ENCODE measurements at places on chromosomes 16 and 17. TPM values are rescaled to one million over a fixed set of nuclear protein-coding genes. Genes with fewer than 3 reads are reported as not detected.

ZSCAN10 gene
- not detected for total RNA-seq

ACSM5 gene
- not detected for total RNA-seq

FA2H gene
- total RNA-seq: not detected

GPRC5C gene
- not detected for total RNA-seq

PPP1R1B gene
- total RNA-seq: not detected

TBC1D3K gene
- not detected for total RNA-seq

USP22 gene
- 286 TPM for total RNA-seq

PRSS8 gene
- not detected for total RNA-seq

ZP2 gene
- total RNA-seq: not detected

PARN gene
- 20.4 TPM for total RNA-seq

EMP2 gene
- total RNA-seq: 19.8 TPM

GRCh38 chr16:1978476-1979120, 2.7 kb downstream of the NOXO1 start:
- DNase-seq: no peak

- no peak for DNase-seq
These were observed 34.4 kb downstream of the RAP1GAP2 start for GRCh38 chr17:2830678-2831077.

DNA sequence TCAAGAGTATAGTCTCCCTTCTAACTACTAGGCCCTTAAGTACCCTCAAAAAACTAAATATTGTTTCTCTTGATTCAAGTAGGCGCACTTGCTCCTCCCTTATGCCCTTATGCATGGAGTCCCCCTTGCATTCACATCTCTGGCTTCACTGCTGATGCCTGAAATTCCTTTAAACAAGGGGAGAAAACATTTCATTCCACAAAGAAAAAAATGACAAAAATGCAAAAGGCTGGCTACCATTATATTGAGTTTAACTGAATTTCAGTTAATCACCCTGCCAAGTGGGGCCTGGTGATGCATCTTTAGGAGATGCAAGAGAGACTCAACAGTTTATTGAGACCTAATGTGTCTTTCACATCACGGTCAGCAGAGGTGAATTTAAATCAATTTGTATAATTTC, 35.6 kb downstream of the CRLF3 start:
- DNase-seq: no peak

DNA sequence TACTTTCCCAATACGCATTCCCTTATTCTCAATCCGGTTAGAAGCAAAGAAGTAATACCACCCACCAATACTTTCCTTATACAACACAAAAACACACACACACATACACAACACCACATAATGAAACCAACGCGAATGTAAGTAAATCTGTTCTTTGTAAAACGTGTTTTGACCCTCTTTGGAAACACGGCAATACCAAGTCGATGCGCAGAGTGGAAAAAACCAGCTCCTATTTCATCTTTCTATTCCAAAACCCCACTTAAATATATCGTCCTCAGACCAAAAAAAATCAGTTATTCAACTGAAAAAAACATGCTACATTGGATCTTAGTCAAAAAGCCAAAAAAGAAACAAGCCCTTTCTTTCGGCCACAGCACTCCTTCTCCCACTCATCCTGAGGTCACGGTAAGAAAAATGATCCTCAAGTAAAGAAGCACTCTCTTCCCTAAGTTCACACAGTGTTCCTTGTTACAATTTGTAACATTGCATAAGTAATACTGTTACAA, 31.0 kb upstream of the ARL4D start:
- DNase-seq: peak; percentile 39

DNA sequence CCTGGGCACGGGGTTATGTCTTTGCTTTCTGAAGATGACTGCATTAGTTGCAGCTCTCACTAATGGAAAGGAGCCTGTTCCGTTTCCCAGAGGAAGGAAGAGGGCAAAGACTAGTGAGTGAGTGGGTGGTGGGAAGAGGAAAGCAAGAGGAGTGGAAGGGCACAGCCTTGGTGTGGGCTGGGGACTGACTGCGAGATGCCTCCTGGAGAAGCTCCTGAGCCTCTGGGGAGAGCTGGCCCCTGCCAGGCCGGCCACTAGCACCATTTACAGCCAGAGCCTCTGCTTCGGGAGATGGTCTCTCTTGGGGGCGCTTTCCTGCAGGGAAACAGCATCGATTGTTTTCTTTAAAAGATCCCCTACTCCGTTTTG, 825 bp upstream of the RHBDL3 start:
- DNase-seq: no peak

GRCh38 chr16:12474806-12475410, 328.8 kb downstream of the CPPED1 start:
- DNase-seq: no peak

- no peak for DNase-seq
These were observed 322.4 kb downstream of the CBLN1 start for GRCh38 chr16:48959204-48959603.

DNA sequence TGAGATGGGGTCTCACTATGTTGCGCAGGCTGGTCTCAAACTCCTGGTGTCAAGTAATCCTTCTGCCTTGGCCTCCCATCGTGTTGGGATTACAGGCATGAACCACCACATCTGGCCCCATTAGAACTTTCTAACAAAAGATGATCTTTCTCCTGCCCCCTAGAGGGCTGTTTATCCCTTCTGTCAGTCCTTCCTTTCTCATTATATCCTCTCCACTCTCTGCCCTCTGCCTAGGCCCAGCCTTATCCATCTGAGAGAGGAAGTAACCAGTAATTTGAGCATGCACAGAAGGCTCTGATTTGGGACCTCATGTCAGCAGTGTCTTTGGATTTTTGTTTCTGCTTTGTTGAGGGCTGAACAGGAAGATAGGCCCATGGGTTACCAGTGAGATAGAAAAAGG, 4.4 kb upstream of the DHX40 start:
- DNase-seq: no peak

DNA sequence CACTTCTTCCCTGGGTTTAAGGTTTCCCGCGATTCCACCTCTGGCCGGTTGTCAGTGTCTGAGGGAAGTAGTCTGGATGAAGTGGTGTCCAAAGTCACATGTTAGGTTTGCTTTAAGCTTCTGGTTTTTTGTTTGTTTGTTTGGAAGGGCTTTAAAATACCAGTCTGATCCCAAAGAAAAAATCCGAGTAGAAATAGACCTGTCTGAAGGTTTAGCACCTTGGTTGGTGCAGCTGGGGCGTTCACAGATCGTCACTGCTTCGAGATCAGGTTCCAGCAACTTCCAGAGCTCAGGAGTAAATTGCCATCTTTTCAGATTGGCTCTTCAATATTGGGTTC, 567 bp downstream of the TMEM97 start:
- no peak for DNase-seq

DNA sequence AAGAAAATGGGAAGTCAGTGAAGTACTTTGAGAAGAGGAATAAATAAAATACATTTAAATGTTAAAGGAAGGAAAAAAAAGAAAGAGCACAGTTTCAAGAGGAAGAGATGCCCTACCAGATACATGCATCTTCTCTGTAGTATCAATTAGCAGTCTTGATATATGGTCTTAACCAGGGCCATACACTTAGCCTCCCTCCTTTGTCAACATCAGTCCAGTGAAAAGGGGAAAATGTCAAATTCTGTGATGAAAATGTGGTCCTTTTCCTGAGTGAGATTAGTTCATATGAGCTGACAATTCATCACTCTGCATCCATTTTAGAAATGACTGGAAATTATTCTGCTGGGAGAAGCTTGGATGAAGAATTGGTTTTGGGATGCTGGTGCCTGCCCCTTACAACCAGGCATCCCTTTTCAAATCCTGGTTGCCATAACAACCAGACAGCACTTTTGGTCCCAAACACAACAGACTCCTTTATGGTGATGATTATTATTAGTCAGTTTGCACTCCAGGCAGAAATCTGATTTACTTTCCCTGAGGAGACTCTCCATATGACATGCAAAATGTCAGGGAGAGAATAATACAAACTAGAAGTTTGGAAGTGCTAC, 933.6 kb upstream of the CDH8 start:
- no peak for DNase-seq

DNA sequence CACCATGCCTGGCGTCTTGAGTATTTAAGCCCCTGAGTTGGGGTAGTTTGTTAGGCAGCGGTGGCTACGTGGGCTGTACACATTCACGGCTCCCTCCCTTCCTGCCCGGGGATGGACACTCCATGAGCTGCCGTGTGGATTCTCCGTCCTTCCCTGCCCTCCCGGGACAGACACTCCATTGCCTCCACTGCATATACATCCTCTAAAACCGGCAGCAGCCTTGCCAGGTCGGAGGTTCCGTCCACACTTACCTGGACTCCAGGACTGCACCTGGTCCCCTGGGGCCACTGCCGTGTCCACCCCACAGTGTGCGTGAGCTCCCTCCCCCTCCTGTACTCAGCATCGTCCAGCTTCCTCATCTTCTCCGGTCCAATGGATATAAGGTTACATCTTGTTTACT, 3.5 kb upstream of the SPATA2L start:
- no peak for DNase-seq

DNA sequence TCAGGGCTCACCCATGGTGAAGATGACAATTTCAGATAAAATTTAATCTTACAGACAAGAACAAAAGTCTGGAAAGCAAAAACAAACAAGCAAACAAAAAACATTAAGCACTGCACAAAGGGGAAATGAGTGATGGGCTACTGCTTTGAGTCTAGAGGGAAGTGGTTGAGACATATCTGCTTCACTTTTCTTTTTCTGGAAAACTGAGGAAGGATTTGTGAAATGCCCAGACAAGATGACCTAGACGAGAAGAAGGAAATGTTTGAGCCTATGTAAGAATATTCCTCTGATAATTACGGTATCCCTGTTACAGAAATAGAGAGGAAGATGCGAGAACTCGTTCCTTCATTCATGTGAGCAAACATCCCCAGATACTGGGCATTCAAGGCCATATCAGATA, 11.5 kb upstream of the HYDIN start:
- no peak for DNase-seq

GRCh38 chr16:25081702-25082101, 29.8 kb upstream of the LCMT1 start:
- no peak for DNase-seq

DNA sequence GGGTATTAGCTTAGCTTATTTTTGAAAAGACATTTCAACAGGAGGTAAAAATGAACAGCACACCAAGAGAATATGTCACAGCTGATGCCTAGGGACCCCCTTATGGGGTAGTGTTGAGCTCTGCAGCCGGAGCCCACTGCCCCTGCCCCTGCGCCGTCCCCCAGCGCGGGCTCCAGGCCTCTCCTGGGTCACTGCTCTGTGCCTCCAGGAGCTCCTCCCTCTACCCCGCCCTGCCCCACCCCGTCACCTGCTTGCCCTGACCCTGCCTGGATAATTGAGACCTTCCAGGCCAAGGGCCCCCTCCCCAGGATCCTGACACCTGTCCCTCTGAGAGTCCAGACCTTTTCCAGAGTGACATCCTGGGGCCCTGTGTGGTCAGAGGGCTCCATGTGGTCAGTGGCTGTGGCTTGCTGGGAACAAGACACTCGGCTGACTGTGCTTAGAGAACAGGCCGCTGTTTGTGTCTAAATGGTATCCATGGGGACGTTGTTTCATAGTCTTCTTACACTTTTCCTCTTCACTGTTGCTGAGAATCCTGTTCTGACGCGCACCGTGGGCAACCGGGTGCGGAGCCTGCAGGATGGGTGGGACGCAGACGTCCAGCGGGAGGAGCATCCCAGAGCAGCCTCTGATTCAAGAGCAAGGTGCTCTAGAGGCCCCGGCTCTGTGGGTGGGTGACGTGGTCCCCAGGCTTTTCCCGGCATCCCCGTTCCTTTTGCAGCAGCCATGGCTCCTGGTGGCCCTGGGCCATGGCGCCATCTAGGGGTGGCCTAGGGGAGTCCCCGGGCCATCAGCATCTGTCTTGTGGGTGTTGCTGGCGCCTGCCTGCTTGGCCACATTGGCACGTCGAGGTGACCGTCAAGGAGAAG, 20.0 kb upstream of the WFIKKN1 start:
- DNase-seq: no peak

- DNase-seq: no peak
These were observed 10.4 kb upstream of the LASP1NB start for GRCh38 chr17:38914741-38915638.

DNA sequence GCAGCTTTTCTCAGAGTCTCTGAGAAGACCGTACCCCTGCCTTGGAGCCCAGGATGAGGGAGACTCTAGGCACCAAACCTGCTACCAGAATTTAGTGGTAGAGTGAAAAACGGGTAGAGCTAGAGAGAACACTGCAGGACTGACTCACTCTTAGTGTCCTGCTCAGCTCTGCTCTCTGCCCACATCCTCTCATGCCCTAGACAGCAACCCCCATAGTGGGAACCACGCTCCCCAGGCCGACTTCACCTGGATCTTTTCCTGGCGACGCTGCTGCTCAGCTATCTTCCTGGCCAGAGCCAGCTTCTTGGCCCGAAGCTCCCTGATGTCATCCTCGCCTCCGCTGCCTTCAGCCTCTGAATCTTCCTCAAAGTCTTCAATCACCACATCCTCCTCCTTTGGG, 26.7 kb downstream of the HIC1 start:
- no peak for DNase-seq

DNA sequence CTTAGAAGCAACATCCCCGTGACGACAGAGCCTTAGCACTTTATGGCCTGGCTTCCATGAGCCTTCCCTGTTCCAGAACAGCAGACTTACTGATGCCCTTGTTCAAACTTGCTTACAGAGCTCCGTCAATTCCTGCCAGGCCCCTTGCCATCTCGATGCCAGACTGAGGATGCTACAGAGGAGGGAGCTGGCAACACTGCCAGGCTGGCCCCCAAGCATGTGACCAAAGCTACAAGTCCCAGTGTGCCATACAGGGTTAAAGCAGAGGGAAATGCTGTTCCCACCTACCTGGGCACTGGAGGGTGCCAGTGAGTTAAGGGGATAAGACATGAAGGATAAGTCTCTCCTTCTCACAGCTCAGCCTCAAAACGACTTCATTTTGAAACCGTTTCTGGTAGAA, 33.5 kb upstream of the SREBF1 start:
- DNase-seq: no peak

GRCh38 chr17:80949451-80950421, 41.9 kb upstream of the CHMP6 start:
- DNase-seq: no peak

- DNase-seq: no peak
These were observed 43.4 kb downstream of the CYB5D2 start for GRCh38 chr17:4186357-4186881.

- DNase-seq: no peak
These were observed 21.3 kb upstream of the UBE2I start for GRCh38 chr16:1287982-1288670.

DNA sequence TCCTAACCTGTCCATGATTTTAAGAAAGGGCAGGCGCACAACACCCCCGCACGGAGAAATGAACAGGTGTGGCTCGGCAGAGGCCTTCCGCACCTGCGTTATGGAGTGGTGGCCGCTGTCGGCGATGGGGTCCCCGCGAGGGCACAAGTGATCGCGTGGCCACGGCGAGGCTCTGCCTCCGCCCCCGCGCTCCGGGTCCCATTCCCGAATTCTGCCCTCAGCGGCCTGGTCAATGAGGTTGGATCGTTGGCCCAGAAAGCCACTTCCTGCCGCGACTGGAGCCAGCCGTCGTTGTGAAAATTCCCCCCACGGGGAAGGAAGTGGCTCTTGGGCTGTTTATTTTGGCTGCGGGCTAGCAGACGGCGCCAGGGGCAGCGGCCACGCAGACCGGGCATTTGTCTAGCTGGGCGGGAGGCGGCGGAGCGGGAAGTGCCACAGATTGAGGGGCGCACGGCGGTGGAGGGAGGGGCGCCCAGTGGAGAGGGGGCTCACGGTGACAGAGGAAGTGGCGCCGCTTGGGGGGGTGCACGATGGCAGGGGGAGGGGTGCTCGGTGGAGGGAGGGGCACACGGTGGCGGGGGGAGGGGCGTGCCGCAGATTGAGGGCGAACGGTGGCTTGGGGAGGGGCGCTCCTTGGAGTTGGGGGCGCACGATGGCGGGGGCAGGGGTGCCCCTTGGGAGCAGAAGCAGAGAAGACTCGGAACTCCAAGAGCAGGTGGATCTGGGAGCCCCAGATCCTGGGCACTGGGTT, 25.0 kb downstream of the MRC2 start:
- no peak for DNase-seq

Data from pulmonary artery endothelial cell (primary cell).